ENCODE measurements at places on chromosomes 11 and 22.
A peak's percentile ranks its signal among the peaks of the same experiment; 100 is the strongest.

- no peak for DNase-seq
Observed at GRCh38 chr11:107259811-107260221, 197.8 kb downstream of the CWF19L2 start.

DNA sequence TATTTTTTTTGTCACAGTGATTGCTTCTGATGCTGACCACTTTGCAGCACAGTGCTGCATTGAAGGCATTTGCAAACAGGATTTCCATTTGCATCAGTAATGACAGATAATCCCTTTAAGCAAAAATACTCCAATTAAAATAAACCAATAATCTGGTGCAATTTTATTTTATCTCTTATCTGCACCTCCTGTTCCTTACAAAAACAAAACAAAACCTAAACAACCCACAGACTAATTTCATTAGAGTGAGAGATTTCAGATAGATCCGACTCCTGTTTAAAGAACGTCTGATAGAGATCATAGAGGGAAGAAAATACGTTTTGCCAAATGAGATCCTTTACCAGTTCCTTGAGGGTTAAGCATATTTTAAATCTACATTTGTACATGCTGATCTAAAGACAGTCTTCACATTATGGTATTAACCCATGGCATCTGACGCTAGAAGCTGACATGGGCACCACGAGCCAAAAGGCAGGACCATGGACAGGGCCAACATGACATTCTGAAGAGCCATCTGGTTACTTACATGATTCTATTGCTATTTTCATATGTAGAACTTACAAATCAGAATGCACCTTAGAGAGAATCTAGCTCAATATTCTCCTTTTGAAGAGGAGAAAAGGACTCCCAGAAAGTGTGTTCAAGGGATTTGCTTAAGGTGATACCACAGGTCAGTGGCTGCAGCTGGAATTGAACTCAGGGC is 286.2 kb upstream of the NARS2 start:
- no peak for DNase-seq

DNA sequence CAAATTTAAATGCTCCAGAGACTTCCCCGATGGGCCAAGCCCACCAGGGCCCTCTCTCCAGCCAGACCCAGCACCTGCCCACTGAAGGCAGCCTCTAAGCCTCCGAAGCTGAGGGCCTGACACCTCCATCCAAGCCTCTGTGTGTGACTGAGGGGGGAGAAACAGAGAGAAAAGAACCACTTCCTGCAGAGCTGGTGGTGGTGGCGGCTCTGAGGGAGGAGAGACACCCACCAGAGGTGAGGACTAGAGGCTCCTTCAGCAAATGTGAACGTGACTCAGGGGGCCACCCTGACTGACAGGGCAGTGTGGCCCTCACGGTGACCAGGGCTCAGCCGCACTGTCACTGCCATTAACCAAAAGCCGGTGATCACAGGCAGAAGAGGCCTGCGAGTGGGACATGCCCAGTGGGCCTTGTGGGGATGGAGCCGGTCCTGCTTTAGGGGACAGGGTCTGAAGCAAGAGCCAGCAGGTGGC is 31.0 kb upstream of the CD5 start:
- no peak for DNase-seq

DNA sequence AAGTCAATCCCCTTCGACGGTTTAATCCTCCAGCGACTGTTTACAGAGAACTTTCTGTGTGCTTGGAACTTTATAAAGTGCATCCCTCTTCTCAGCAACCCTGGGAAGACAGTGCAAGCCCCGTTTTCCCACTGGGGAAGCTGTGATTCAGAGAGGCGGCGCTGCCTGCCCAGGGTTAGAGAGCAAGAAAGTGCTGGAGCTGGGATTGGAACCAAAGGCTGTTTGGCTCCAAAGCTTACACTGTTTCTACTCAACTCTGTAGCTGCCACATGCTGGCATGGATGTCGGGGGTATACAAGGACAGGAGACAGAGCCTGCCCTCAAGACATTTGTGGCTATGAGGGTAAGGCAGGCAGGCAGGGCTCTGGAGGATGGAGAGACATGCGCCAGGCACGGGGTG is 13.0 kb downstream of the FBLN1 start:
- no peak for DNase-seq

DNA sequence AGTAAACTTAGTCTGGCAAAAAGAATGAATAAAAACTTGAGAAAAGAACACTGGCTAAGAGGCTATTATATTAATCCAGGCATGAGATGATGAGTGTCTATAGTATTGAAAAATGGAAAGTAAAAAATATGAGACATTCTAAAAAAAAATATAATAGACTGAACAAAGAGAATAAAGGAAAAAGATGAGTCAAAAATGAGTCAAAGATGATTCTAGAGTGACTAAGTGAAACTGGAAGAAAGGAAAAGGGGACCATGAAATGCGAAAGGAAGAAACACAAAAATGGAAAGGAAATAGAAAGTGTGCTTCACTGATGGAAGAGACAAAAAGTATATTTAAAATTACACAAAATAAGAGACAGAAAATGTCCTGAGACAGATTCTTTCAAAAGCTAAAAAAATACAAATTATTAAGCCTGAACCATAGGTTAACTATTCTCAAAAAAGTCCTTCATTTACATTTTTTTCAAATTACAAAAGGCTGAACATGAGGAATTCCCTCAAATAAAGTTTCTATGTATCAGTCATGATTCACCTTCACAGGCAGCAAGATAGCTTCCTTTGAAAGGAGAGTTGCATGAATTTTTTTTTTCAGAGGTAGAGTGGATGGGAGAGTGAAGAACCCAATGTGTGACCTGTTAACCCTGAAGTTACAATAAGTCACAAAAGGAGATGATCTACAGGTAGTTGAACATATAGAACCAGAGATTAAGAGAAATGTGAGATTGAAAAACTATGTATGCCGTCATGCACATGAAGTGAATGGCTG is 75.2 kb downstream of the EIF3M start:
- DNase-seq, result no peak

DNA sequence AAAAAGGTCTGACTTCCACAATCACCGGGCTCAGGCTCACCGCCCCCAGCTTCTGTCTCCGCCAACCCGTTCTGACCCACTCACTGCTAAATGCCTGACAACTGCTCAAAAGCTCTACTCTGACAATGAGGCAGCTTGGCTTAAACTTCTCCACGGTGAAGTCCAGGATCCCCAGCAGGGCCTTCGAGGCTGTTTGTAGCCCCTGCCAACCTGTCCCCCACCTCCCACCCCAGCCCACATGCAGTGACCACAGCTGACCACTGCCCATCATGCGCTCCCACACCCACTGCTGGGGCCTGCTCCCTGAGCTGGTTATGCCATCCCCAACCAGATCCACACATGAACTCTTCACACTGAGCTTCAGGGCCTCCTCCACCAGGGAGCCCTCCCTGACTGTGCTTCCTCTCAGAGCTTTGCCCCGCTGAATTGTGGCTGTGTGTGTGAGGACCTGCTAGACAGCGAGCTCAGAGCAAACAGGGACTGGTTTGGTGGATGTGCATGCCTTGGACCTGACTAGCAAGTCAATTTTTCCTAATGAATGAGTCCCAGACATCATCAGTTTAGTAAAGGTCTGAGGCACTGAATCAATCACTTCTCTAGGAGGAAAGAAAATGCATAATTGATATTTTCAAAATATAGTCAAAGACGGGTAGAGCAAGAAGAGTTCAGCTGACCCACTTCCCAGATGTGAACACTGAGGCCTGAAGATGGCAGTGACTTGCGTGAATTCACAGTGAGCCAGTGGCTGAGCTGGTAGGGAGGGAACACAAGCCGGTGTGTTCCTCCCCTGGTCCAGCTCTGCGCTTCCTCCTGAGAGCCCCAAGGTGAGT is 7.7 kb downstream of the LRRC32 start:
- DNase-seq, result no peak

- DNase-seq, result peak; percentile 33
Observed at GRCh38 chr11:123246749-123247495, 51.9 kb upstream of the CLMP start.
